Cardiac muscle cell (in vitro differentiated cells and primary cell): ENCODE measurements at places on chromosomes 5 and 9.

- DNase-seq: no peak
Measured at GRCh38 chr9:85408494-85408893, 333.3 kb downstream of the AGTPBP1 start.

- DNase-seq: no peak
Measured at GRCh38 chr5:124401476-124402143, 344.8 kb downstream of the ZNF608 start.

- DNase-seq: no peak
Measured at GRCh38 chr5:67176936-67177335, 19.7 kb downstream of the CD180 start.

DNA sequence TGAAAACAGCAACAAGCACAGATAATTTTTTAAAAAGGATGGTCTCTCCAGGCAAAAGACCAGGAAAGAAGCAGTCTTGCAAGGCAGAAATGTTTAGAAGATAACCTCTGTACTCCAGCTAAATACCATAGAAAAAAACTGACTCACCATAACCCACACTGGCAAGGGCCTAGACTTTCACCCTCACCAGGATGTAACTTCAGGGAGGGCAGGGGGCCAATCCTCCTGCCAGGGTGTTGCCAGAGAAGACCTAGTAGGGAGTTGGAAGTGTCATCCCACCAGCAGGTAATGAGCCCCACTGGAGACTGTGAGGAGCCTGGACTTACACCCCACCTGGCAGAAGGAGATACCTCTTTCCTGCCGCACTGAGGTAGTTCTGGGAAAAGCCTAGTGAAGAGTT lies 97.6 kb downstream of the PRELID2 start:
- DNase-seq: no peak

- no peak for DNase-seq
Measured at GRCh38 chr5:127963931-127964330, 119.6 kb upstream of the SLC12A2 start.

DNA sequence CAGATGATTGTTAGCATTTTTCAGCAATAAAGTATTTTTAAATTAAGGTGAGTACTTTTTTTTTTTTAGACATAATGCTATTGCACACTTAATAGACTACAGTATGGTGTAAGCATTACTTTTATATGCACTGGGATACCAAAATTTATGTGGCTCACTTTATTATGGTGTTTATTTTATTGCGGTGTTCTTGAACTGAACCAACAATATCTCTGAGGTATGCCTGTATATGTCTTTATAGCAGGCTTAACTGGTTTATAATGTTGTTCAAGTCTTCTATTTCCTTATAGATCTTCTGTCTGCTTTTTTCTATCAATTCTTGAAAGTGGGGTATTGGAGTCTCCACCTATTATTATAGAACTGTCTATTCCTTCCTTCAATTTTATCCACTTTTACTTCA lies 18.0 kb downstream of the ZBTB43 start:
- no peak for DNase-seq

DNA sequence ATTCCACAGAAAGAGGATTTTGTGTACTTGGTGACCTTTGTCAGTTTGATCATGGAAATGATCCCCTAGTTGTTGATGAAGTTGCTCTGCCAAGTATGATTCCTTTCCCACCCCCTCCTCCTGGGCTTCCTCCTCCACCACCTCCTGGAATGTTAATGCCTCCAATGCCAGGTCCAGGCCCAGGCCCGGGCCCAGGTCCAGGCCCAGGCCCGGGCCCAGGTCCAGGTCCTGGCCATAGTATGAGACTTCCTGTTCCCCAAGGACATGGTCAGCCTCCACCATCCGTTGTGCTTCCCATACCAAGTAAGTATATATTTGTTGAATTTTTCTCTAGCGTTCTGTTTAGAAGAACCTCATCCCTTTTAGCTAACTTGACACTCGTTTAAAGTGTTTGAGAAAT lies 30.0 kb downstream of the RBM27 start:
- no peak for DNase-seq

GRCh38 chr5:130155345-130156011 lies 251.2 kb downstream of the CHSY3 start:
- no peak for DNase-seq

GRCh38 chr9:37994639-37995347 lies 74.2 kb downstream of the SHB start:
- peak; percentile 61 for DNase-seq

GRCh38 chr9:80881940-80882339 lies 807.4 kb downstream of the TLE1 start:
- no peak for DNase-seq

DNA sequence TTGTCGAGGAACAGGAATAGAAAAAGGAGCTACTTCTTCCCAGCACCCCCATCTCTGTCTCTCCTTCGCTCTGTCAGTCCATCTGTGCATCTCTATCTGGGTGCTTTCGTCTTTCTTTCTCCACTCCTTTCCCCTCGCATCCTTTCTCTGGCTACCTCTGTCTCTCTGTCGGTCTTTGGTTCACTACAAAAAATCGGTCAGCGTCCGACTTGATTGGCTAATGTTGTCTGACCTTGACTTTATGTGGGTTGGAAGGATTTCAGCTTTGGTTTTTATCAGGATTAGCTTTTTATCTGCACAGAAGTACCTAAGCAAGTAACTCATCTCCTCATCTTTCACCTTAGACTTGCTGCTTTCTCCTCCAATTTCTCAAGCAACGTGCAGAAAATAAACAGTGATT lies 575.2 kb upstream of the ZNF462 start:
- DNase-seq: no peak

GRCh38 chr9:94554439-94555331 lies at the start of gene PCAT7:
Gene PCAT7 (plus strand): TSS chr9:94555083.
- peak; percentile 43 for DNase-seq
